ENCODE measurements at places on chromosomes 1 and 21. TPM values are rescaled to one million over a fixed set of nuclear protein-coding genes. Genes with fewer than 3 reads are reported as not detected.
A peak's percentile ranks its signal among the peaks of the same experiment; 100 is the strongest.

ZNF648 gene
- 0.23 TPM for total RNA-seq

AQP10 gene
- total RNA-seq, result not detected

DNA sequence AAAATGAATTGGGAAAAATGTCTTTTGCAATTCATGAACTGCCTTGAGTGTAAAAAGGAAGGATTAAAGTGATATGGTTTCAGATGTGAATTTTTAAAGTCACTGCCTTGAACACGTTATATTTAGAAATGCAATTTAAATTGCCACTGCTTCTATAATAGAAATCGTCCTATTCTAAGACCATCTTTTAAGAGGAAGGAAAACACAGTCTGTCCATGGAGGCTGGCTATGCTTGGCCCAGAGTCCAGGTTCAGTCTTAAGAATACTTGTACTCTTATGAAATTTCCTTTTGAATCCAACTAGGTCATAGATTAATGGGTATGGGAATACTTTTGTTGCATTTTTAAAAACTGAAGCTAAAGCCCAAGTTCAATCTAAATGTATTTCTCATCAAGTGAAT lies 86.0 kb downstream of the PCNX2 start:
- no peaks in the 10 kb centered on the region for H3K27me3 ChIP-seq
- DNase-seq, result no peak
- no peak overlapping the region for H3K4me3 ChIP-seq
- no peaks in the 10 kb centered on the region for H3K4me1 ChIP-seq

DNA sequence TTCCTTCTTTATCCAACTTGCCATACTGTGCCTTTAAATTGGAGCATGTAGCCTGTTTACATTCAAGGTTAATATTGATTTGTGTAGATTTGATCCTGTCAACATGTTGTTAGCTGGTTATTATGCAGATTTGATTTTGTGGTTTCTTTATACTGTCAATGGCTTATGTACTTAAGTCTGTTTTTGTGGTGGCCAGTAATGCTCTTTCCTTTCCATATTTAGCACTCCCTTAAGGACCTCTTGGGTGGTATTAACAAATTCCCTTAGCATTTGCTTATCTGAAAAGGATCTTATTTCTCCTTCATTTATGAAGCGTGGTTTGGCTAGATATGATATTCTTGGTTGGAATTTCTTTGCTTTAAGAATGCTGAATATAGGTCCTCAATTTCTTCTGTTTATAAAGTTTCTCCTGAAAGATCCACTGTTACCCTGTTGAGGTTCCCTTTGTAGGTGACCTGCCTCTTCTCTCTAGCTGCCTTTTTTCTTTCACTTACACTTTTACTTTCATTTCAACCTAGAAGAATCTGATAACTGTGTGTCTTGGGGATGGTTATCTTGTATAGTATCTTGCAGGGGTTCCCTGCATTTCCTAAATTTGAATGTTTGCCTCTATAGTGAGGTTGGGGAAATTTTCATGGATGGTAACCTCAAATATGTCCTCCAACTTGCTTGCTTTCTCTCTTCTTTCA lies 86.9 kb upstream of the NEGR1 start:
- H3K36me3 ChIP-seq, result no peaks in the 10 kb centered on the region
- H3K4me3 ChIP-seq, result no peak overlapping the region
- no peak for DNase-seq
- H3K4me1 ChIP-seq, result peaks cover 6% of the 10 kb centered on the region

RHD gene
- not detected for total RNA-seq

- no peaks in the 10 kb centered on the region for H3K27me3 ChIP-seq
- DNase-seq, result no peak
- no peaks in the 10 kb centered on the region for H3K36me3 ChIP-seq
- no peak overlapping the region for H3K4me3 ChIP-seq
- no peak overlapping the region for H3K27ac ChIP-seq
These were observed 5.8 kb downstream of the CDA start for GRCh38 chr1:20594746-20595145.

C1orf87 gene
- 0.29 TPM for total RNA-seq

GRCh38 chr1:3858231-3858981 lies 1.1 kb downstream of the DFFB start:
- H3K27me3 ChIP-seq, result peaks cover 3% of the 10 kb centered on the region
- DNase-seq, result no peak
- peaks cover 14% of the 10 kb centered on the region for H3K4me1 ChIP-seq
- H3K4me3 ChIP-seq, result peak overlapping the region; percentile 83

DNA sequence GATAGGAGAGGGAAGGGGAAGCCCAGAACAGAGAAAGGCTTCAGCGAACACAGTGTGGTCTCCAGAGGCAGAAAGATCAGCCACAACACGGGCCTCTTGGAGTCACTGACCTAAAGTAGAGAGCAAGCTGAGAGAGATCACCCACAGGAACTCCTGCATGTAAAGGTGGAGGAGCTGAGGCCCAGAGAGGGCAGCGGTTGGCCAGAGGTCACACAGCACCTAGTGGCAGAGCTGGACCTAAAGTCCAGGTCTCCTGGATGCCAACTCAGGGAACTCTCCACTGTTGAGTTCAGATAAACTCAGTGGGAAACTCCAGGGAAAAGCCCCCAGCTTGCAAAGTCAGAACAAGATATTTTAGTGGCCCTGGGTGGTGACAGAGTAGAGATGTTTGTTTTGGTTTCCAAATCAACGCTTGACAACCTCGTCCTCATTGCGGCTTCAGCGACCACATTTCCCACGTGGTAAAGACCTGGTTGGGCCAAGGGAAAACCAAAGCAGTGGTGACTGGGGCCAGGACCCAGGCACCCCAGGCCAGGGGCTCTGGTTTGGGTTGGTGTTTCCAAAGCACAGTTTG lies 4.6 kb downstream of the IFFO2 start:
- no peak overlapping the region for H3K27ac ChIP-seq
- DNase-seq, result no peak
- H3K36me3 ChIP-seq, result no peaks in the 10 kb centered on the region
- H3K4me1 ChIP-seq, result peaks cover 16% of the 10 kb centered on the region
- H3K4me3 ChIP-seq, result no peak overlapping the region
- H3K27me3 ChIP-seq, result peaks cover 12% of the 10 kb centered on the region

- H3K4me1 ChIP-seq, result no peaks in the 10 kb centered on the region
- no peak overlapping the region for H3K4me3 ChIP-seq
- no peak for DNase-seq
- H3K36me3 ChIP-seq, result no peaks in the 10 kb centered on the region
These were observed 61.2 kb upstream of the MCOLN3 start for GRCh38 chr1:85109475-85109874.

DNA sequence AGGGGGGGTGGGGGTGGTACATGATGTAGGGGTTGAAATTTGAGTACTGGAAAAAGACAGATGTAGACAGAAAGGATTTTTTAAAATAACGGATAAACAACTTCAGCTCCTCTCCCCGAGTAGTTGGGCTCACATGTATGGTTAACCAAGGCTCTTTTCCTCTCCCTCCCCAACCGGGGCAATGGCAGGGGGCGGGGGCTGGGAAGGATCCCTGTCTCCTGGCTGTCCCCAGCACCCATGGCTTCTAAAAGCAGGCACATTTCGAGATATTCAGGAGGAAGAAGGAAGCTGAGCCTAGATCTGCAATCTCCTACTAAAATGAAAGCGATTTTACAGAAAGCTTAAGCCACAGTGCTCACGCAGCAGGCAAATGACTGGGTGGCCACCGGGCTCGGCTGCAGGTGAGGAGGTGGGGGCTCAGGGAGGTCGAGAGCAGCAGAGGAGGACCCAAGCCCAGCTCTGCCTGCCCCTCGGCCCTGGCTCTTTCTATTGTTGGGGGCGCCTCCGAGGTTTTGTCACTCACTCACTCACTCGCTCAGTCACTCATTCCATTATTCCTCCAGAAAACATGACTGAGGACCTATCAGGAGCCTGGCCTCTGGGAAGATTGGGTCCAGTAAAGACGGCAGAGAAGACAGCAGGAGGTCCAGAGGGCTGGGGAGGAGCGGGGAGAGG lies 573.3 kb downstream of the PTPRU start:
- H3K27me3 ChIP-seq, result no peaks in the 10 kb centered on the region
- DNase-seq, result no peak
- no peak overlapping the region for H3K4me3 ChIP-seq
- no peaks in the 10 kb centered on the region for H3K36me3 ChIP-seq

GRCh38 chr1:41397753-41398330 lies 36.6 kb downstream of the FOXO6 start:
- H3K36me3 ChIP-seq, result no peaks in the 10 kb centered on the region
- no peak overlapping the region for H3K4me3 ChIP-seq
- peaks cover 5% of the 10 kb centered on the region for H3K27me3 ChIP-seq
- H3K27ac ChIP-seq, result no peak overlapping the region
- H3K4me1 ChIP-seq, result peaks cover 27% of the 10 kb centered on the region

FAM76A gene
- 16.2 TPM for total RNA-seq

KCNC4 gene
- 11.2 TPM for total RNA-seq

LCE1E gene
- not detected for total RNA-seq

- DNase-seq, result no peak
- no peaks in the 10 kb centered on the region for H3K36me3 ChIP-seq
- H3K4me3 ChIP-seq, result no peak overlapping the region
- no peak overlapping the region for H3K27ac ChIP-seq
These were observed 29.4 kb downstream of the RWDD3 start for GRCh38 chr1:95263450-95263849.

DNA sequence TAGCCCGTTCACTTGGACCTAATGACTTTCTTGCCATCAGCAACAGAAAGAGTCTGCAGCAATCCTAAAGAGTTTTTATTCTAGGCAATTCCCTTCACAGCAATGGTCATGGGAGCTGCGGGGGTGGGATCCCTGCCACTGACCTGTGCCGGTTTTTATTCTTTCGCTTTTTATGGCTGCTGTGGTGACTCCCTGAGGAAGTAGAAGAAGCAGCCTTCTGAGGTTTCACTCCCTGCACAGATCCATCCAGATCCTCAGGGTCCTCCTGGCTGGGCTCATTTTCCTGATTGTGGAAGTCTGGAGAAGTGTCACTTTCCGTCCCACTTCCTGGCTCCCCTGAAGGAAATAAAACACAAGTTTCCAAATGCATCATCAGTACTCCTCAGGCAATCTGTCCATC lies 12.9 kb downstream of the MEAF6 start:
- no peaks in the 10 kb centered on the region for H3K27me3 ChIP-seq
- peaks cover 11% of the 10 kb centered on the region for H3K36me3 ChIP-seq
- H3K27ac ChIP-seq, result no peak overlapping the region
- no peak for DNase-seq
- H3K4me1 ChIP-seq, result no peaks in the 10 kb centered on the region

DNA sequence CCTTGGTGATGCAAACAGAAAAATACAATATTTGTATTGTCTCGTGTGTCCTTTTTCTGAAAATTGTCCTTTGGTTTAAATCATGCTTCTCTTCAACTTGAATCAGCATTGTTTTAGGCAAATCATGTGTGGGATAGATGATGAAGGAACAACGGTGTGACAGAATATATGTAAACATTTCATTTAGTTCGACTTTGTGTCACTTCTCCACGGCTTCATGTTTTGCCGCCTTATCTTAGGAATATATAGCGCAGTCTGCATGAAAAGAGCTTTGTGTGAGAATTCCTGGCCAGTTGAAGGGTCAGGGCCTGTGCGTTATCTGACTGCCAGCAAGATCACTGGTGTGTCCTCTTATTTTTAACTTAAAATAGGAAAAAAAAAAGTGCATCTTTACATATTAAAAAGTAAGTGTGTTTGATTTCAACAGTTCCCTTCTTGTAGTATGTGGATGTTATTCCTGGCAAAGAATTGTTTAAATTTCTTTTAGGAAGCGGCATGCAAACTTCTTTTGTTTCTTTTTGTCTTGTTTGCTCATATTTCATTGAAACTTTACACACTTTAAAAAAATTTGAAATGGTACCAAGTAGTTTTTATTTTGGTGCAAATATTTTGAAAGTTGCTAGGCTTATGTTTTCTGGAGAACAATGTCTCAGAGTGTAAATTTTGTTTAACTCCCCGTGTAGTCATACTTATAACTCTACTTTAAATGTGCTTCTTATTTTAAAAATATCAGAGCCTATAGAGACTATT lies 465.2 kb downstream of the USP25 start:
- no peaks in the 10 kb centered on the region for H3K36me3 ChIP-seq
- H3K27ac ChIP-seq, result no peak overlapping the region
- H3K27me3 ChIP-seq, result no peaks in the 10 kb centered on the region

DNA sequence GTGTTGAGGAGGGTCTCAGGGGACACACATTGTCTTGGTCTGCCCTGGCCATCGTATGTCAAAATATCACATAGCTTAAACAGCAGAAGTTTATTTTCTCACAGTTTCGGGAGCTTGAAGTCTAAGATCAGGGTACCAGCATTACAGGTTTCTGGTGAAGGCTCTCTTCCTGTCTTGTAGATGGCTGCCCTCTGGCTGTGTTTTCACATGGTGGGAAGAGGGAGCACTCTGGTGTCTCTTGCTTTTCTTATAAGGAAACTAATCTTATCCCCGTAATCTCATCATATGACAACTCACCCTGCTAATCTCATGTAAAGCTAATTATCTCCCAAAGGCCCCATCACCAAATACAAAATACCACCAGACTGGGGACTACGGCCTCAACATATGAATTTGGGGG lies 246.9 kb upstream of the ST6GALNAC5 start:
- H3K36me3 ChIP-seq, result no peaks in the 10 kb centered on the region
- no peak overlapping the region for H3K27ac ChIP-seq
- no peaks in the 10 kb centered on the region for H3K4me1 ChIP-seq
- DNase-seq, result no peak

GRCh38 chr1:156751757-156752481 lies 444 bp upstream of the HDGF start:
- peak; percentile 93 for DNase-seq
- no peaks in the 10 kb centered on the region for H3K27me3 ChIP-seq
- peak overlapping the region; percentile 85 for H3K27ac ChIP-seq

DNA sequence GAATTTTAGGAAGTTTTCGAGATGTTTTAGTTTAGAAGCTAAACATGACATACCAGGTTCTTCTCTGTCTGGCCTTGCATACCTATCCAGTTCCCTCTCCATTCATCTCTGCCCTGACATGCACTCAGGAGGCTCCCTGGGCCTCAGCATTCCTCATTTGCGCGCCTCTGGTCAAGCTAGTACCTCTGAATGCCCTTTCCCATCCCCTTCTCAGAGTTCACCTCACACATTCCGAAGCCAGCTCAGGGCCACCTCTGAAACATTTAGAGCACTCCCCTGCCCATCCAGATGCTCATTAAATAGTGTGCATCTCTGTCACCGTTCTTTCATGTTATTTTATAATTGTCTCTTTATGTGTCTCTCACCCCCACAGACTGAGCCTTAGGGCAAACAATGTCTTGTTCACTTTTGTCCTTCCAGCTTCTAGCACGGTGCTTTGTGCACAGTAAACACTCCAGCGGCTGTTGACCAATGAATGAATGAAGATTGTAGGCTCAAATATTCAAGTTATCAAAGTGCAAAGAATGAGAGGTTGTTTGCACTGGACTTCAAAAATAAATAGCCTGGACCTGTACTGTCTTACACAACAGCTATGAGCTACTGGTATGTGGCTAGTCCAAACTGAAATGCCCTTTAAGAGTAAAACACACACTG lies 1.2 kb upstream of the DHCR24 start:
- peaks cover 10% of the 10 kb centered on the region for H3K36me3 ChIP-seq
- peaks cover 18% of the 10 kb centered on the region for H3K4me1 ChIP-seq
- H3K27me3 ChIP-seq, result no peaks in the 10 kb centered on the region
- no peak for DNase-seq

Measured in H1 (cell line).